Skeletal muscle cell (primary cell): ENCODE measurements at places on chromosomes 11 and 22.
A peak's percentile ranks its signal among the peaks of the same experiment; 100 is the strongest.

DNA sequence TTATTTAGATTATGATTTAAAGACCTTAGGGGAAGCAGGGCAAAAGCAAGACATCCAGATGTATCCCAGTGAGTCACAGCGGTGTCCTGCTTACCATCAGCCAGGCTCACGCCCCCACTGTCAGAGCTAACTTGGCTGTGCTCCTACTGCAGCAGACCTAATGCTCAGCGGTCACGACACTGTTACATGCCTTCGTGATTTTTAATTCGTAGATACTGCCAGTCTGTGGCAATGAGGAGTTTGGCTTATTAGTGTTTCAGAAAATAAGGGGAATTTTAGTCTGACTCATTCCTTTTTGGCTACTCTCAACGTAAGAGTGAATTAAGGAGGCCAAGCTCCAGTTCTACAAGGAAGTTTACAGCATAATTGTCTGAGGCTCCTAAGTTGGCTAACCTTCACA, 22.7 kb downstream of the EFCAB6 start:
- peak; percentile 82 for DNase-seq

DNA sequence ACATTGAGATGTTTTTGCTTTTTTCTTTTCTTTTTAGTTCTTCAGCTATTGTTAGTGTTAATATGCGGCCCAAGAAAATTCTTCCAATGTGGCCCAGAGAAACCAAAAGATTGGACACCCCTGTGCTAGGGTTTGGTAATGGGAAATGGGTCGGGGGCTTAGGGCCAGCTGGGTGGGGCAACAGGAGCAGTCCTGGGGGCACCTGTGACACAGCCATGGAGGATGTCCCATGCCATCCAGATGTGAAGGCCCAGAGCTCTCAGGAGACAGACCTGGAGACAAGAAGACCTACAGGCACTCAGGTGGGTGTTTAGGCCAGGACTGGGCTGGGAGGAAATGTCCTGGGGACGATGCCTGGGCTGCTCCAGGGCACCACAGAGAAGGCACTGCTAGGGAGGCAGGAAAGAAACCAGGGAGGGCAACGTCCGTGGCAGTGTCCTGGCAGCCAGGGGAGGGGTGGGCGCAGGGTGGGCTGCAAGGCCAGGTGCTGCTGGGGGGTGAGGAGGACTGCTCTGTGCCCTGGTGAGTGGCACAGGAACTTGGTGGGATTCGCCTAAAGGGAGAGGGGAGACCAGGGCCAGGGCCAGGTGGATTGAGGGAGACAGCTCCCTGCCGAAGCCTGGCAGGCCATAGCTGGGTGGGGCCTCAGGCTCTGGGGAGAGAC, 21.4 kb downstream of the RELT start:
- no peak for DNase-seq

- DNase-seq, result no peak
Measured at GRCh38 chr11:57348636-57349313, 10.6 kb downstream of the P2RX3 start.

GRCh38 chr11:24082241-24082640, 414.6 kb upstream of the LUZP2 start:
- DNase-seq, result no peak

DNA sequence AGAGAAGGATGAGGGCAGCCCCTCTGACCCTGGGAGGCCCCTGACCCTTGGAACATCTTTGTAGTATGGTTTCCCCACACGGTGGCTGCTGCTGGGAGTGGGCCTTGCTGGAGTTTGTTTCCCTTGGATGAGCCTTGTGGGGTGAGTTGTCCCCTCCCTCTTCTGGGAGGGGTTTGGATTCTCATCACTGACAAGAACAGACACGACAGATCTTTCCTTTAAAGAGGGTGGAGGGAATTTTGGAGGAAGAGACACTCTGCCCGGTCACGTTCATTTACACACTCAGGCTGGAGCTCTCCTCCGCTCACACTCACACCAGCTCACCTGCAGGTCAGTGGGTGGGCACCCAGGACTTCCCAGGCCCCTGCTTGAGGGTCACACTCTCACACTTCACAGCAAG, 31.7 kb downstream of the POU2F3 start:
- DNase-seq, result no peak

GRCh38 chr22:30591191-30591587, 521 bp downstream of the PES1 start:
- no peak for DNase-seq

DNA sequence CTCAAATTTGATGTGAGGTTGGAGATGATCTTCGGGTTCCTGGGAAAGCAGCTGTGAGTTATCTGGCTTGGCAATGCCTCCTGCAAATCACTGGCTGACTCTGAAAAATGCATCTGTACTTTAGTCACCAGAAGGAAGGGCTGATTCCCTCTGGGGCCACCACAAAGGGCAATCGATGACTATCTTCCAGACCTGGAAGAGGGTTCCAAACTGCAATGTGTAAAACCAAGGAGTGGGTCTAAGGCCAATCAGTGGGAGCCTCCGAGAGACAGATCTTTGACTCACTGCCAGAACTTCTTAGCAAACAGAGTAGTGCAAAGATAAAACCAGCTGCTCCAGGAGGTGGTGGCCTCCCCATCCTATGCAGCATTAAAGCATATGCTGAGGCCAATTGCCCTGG, 29.1 kb upstream of the PAK1 start:
- no peak for DNase-seq

DNA sequence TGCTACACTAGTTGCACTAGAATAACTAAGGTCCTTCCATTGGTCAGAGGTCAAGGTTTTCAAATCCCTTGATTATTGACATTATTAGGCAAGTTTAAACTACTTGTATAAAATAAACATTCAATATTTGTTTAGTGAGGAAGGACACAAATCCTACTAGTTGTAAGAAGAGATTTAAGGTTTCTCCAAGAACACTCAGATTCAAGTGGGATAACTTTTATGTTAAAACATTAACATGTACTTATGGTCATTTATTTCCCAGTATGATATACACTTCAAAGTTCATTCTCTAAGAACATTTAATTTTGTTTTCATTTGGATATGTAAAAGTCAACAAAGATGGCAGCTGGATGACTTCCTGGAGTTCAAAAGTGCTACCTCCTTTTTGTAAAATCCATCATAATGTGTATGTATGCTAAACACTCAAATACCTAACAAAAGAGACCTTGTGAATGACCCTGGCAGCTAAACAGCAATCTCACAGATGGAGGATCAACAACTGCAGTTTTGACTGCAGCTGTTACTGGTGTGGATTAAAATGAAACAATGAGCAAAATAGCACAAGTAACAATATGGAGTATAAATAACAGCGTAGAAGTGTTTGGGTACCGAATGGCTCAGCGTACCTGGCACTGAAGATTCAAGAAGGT, 1.5 kb downstream of the CCDC90B start:
- peak; percentile 10 for DNase-seq

GRCh38 chr11:115653076-115653475, 148.9 kb upstream of the CADM1 start:
- DNase-seq, result no peak

GRCh38 chr22:20026204-20026908, 5.4 kb downstream of the TANGO2 start:
- DNase-seq, result no peak

DNA sequence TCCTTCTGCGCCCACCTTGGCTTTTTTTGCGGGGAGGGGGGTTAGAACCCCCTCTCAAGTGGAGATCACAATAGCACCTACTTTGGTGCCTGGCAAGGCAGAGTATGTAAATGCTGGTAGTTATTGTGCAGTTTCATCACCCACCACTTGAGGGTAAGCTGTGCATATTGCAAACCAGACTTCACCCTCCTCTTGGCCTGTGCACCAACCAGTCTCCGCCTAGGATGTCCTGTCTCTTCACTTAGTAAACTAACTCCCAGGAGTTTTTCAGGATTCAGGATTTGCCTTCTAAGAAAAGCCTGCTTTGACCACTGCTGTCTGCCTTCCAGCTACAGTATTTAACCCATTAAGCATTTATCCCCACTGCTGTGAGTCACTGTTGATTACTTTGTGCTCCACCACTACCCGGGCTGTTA, 2.0 kb upstream of the UBXN1 start:
- peak; percentile 86 for DNase-seq

- DNase-seq, result no peak
Measured at GRCh38 chr11:108131993-108132392, 10.6 kb downstream of the ACAT1 start.

GRCh38 chr11:119721129-119722120, 7.6 kb downstream of the NECTIN1 start:
- no peak for DNase-seq

GRCh38 chr22:46953968-46954765, 191.7 kb downstream of the TBC1D22A start:
- peak; percentile 16 for DNase-seq

GRCh38 chr11:57390535-57390934, at the start of gene PRG2:
Gene PRG2, minus strand, starts transcription at chr11:57390650. Its CDS starts 706 bp downstream, at chr11:57389944.
- DNase-seq, result no peak

DNA sequence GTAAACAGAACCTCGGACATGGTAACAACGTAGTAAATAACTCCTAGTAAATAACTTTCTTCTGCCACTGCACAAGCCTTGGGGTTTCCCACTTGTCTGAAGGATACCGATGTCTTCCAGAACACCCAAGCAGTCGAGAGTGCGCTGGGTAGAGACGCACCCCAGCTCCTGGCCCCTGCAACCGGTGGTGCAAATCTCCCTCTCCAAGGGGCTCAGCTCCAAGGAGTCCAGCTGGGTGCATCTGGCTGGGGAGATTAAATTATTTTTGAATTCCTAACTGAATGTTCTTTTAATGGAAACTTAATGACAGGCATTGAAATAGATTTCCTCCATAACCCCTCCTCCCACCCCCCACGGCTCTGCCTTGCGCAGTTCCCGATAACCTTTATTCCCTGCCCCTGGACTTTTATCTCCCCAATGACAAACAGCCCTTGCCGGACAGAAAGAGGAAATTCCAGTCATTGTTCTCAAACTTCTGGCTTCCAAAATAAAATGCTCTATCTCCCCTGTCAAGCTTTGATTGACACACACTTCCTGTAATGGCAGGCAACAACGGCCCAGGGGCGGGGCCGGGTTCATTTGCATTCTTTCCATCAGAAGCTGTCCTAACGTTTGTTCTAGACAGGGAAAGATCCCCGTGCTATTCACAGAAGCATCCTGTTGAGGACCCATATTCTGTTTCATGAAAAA, 31.2 kb downstream of the KCNJ1 start:
- DNase-seq, result no peak

GRCh38 chr11:108890482-108891105, 225.7 kb downstream of the DDX10 start:
- DNase-seq, result no peak

DNA sequence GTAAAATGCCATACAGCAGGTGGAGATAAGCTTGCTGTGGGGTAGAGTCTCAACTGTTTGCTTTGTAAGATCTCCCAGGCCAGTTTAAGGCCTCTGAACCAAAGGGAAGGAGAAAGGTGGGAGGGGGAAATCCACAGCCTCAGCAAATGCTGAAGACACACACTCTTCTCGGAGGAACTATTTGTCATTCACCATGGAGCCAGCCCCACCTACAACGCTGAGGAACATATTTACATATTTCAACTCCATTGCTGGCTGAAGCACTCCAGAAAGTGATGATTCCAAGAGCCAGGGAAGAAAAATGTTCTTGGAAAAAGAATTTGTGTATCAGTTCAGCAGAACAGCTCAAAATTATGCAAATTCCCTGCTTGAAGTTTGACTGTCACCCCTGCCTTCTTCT, 6.5 kb downstream of the TENM4 start:
- no peak for DNase-seq

GRCh38 chr11:117882311-117882905, 6.0 kb upstream of the FXYD6 start:
- DNase-seq, result no peak

- no peak for DNase-seq
Measured at GRCh38 chr11:97107604-97108003, 717.8 kb downstream of the JRKL start.

GRCh38 chr11:2277933-2278523, 7.6 kb upstream of the ASCL2 start:
- no peak for DNase-seq

- no peak for DNase-seq
Measured at GRCh38 chr11:1964955-1965354, 17.8 kb downstream of the MRPL23 start.

- DNase-seq, result no peak
Measured at GRCh38 chr11:130881475-130882137, 34.7 kb downstream of the SNX19 start.

DNA sequence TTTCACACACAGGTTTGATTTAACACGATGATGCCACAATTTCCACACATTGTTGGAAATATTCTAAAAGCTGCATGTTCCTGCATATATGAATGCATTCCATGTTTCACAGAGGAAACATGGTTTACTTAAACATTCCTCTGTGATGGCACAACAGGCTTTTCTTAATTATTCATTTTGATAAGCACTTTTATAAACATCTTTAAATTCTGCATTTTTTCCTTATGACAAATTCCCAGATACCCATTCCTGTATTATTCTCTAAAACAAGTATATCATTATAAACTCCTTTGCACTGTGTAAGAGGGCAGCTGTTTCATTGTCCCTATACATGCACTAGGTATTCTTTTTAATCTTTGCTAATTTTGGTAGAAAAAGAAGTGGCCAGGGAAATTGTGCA, 532.3 kb downstream of the SOX6 start:
- no peak for DNase-seq

DNA sequence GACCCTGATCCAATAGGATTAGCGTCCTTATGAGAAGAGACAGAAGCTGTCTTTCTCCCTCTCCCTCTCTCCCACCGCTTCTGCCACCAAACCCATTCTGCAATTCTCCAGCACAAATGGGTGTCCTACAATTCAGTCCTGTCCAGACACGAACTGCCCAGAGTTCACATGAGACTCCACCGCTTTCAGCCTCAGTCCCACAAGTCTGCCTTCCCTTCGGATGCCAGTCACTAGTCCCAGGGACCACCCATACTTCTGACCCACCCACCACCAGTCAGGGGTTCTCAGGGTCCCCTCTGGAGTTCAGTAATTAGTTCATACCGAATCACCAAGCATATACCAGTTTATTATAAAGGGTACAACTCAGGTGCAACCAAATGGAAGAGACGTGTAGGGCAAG, 73.6 kb downstream of the TRIM29 start:
- no peak for DNase-seq

DNA sequence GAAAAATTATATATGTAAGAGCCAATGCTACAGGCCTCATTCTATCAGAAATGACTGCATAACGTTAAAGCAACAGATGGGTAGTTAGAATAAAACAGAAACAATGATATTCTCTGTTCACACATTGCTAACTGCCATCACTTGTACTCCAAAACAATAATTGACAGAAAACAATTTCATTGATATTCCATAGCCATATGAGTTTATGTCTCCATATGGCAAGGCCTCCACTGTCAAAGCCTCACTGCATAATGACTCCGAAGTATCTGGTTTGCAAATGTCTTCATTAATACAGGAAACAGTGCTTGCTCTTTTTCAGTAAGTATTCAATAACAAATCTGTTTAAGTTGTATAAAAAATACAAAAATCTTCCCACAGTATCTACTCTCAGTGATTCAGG, 9.9 kb downstream of the DDI1 start:
- DNase-seq, result no peak

GRCh38 chr11:90219438-90219837, 3.4 kb downstream of the CHORDC1 start:
- DNase-seq, result no peak
